Activated CD4-positive, alpha-beta memory T cell treated with anti-CD3 and anti-CD28 coated beads, Interleukin-2, amount 10 ng/mL, durations not matched to agents 7 days and 5 days (primary cell): ENCODE measurements at places on chromosomes 12 and 14.
A peak's percentile ranks its signal among the peaks of the same experiment; 100 is the strongest.

DNA sequence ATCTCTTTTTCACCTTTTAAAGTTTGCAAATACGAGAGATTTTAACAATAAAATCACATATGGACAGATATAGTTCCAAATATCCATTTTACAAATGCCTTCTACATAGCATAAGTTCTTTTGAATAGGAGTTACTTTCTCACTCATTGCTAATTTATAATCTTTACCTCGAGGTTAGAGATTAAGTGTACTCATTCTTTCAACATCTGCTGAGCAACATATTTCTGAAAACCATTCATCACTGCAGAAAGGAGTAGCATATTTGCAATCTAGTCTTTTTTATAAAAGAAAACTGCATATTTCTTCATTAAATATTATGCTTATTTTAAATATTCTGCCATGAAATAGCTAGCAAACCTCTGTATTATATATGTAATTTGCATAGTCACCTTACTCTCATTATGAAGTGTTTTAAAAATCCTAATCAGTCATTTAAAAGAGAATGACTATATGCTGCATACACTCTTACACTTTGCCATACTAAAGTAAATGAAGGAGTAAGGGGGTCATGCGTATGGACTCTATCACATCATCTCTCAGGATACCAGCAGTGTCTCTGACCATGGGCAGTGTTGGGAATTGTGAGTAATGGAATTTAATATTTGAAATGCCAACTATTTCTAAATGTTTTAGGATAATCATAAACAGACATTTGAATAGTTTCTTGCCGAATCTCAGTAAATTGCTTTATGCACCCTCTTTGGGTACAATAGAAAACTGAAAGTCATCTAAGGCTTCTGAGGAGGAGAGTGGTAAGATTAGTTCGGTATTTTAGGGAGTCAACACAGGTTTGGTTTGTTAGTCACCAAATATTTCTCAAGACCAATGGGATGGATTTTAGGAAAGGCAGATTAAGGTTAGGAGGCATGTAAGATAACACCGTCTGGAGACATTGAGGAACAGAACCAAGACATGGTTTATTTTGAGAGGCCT is 524.8 kb upstream of the ATP2B1 start:
- DNase-seq = no peak

DNA sequence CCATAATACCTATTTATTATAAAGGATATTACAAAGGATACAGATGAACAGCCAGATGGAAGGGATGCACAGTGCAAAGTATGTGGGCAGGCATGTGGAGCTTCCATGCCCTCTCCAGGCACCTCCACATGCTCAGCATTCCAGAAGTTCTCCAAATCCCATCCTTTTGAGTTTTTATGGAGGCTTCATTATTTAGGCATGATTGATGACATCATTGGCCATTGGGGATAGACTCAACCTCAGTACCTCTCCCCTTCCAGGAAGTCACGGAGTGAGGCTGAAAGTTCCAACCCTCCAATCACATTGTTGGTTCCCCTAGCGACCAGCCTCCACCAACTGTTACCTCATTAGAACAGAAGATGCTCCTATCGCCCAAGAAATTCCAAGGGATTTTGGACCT is 156.4 kb downstream of the ATP23 start:
- no peak for DNase-seq

DNA sequence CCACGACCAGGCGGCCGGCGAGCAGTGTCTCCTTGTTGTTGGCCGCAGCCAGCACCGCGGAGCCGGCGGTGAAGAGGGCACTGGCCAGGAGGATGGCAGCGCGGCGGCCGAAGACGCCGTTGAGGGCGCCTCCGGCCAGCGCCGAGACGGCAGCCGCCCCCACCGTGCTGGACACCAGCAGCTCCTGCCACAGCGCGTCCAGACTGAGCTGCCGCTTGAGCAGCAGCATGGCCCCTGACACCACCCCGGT is 691 bp downstream of the SLC2A13 start:
- DNase-seq = no peak

DNA sequence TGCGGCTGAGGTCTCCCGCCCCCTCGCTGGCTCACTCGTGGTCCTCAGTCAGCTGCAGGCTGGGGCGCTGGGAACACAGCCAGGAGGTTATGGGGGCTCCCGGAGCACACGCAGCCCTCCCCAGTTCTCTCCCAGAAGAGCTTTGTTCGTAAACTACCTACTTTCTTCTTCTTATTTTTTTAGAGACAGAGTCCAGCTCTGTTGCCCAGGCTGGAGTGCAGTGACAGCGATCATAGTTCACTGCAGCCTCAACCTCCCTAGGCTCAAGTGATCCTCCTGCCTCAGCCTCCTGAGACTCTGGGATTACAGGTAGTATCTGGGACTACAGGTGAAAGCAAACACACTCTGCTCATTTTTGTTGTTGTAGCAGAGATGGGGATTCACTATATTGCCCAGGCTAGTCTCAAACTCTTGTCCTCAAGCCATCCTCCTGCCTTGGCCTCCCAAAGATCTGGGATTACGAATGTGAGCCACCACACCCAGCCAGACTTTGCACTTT is 15.5 kb upstream of the PLA2G1B start:
- DNase-seq = no peak

DNA sequence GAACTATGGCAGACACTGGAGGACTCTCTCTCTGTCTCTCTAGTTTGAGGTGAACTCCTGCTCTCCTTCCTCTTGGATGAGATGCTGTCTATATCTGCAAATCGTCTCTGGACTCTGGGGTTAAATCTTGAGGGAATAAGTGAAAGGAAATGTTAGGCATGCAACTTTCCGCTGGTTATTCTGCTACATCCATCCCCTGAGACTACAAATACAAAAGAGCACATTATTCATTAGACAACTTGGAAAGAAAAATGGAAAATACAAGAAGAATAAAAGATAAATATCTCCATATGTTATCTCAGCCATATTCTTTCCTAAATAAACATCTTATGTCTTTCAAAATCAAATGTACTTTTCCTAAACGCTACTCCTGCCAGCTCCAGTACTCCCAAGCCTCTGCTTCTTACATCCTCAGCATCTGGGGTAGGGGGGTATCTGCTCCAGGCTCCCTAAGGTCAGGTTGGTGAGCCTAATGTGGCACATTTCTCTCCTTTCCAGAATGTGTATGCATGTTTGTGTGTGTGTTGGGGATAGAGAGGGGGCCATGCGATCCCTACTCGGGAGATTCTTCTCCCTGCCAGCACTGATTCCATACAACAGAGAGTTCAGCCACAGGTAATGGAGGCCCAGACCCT is 102.9 kb upstream of the FSCB start:
- no peak for DNase-seq

DNA sequence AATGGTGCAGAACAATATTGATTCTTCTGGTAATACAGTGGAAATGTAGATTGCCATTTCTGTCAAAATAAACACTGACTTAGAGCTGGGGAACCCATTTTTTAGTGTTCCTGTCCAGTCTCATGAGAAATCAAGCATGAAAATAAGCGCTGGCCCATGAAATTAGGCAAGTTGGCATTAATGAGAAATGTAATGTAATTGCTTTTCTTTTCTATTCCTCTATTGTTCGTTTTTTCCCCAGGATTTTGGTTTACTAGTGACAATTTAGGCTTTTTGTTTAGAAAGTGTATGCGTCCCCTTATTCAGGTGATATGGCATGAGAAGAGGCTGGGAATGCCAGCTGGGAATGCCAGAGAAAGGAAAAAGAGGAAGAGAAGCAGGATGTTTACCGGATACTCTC is 64.4 kb upstream of the KICS2 start:
- DNase-seq = no peak

DNA sequence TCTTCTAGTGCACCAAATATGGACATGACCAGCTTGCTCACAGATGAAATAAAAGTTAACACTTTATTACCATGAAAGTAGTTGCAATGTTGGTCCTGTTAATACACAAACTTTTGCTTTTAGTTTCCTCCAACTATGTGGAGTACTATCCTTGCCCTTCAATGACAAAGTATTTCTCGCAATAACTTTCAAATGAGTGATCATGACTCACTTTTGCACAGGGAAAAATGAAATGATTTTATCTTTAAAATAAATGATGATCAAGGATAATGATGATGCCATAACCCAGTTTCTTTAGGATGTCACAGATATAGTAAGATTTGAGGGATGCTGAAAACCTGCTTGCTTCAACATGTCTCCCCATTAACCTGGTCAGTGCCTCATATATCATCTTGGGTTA is 254.0 kb upstream of the KITLG start:
- DNase-seq = no peak

- peak; percentile 23 for DNase-seq
These were observed 30.3 kb upstream of the CLIP1 start for GRCh38 chr12:122452701-122453285.

DNA sequence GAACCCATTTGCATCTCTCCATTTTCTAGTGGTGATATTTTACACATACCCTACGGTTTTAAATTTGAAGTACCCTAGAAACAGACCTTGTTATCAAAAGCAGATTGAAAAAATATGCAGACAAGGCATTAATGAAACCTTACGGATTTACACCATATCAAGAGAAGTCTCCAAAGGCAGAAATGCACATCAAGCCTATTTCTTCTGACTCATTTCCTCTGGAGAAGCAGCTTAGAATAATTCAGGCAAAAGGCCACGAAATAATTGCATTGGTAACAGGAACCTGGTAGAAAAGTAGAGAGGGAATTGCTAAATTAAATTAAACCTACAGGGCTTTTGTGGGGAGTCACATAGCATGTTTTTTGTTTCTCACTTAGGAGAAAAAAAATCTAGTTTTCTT is 34.7 kb downstream of the KICS2 start:
- DNase-seq = no peak

DNA sequence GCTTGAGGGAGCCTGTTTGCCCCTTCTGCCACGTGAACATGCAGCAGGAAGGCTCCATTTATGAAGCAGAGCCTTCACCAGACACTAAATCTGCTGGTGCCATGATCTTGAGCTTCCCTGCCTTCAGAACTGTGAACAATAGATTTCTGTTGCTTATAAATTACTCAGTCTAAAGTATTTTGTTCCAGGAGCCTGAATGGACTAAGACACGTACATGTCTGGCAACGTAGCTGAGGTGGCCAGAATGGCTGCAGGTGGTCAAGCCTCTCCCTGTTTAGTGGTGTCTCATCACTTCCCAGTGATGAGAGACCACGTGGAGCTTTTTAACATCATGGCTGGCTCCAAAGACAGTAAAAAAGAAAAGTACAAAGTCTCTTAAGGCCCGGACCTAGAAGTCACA is 32.2 kb upstream of the SLC38A2 start:
- no peak for DNase-seq

DNA sequence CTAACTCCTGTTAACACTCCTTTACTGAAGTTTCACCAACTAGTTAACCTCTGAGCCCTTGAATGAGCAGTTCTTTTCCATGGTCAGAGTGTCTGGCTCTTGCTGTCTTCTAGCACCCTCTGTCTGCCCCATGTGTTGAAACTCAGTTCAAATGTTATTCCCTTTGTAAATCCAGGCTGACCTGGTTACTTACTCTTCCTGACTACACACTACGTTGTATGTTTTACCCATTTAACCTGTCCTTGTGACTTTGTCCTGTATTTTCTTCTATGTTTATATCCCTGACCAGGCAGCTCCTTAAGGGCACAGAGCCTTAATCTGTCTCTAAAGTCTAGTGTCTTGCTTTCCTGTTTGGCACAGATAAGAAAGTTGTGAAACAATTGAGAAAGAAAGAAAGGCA is 389.0 kb upstream of the RPL10L start:
- no peak for DNase-seq

DNA sequence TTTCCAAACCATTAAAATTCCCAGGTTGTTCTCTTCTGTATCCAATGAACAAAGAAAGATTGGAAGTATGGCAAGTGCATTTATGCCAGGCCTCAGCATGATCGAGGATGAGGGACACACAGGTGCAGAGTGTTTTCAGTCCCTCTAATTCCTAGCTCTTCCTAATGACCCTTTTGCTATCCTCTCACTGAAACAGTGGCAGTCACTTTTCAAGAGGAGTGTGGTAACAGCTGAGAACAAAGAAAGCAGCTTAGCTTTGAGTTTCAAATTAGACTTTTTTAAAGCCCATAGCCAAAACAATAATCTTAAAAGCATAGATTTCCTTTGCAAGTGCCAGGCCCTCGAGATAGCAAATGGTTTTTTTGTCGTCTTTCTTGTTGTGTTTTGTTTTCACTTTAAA is 110.8 kb downstream of the KCNH5 start:
- no peak for DNase-seq

DNA sequence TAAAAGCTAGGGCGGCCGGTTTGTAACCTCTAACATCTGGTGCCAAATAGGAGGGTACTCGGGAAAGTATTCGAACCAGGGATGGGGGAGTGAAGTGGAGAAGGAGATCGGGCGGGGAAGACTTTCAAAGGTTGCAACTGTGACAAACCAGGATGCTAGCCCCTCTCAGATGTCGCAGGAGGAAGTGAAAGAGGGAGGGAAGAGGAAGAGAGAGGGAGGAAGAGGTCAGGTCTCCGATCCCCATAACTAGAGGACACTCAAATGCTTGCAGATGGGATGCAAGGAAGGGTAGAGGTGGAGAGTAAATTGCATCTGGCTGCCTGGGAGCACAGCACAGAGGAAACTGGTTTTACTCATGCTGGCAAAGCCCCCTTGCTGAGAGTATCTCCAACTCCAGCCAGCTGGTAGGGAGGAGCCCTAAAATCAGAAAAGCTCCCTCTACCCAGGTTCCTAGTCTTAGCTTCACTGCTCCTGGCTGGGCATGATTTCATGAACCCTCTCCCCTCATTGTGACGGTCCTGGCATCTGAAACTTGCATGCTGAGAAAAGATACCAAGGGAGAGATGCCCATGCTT is 696.7 kb upstream of the TBX3 start:
- no peak for DNase-seq

DNA sequence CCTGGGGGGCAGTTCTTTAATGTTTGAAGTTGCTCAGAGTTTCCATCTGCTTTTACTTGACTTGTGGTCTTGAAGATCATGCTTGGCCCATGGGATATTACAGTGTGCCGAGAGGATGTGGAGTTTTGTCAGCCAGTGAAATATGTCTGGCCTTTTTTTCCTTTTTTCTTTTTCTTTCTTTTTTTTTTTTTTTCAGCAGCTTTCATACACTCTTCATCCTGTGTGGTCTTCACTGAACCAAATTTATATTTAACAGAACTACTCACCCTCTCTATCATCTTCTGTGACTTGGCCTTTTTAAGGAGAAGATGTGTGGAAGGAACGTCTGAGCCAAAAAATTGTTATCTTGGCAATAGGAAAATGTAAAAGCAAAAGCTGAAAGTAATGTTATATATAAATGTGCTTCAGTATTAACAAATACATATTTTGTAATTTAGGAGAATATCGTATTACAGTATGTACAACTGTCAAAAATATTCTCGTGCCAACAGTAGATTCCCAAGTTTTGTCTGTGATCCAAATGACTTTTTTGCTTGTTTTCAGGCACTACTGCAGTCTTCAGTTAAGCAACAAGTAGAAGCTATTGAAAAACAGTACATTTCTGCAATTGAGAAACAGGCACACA is 200.6 kb downstream of the CCDC91 start:
- no peak for DNase-seq

GRCh38 chr14:70982200-70982599 is 74.9 kb downstream of the PCNX1 start:
- no peak for DNase-seq

DNA sequence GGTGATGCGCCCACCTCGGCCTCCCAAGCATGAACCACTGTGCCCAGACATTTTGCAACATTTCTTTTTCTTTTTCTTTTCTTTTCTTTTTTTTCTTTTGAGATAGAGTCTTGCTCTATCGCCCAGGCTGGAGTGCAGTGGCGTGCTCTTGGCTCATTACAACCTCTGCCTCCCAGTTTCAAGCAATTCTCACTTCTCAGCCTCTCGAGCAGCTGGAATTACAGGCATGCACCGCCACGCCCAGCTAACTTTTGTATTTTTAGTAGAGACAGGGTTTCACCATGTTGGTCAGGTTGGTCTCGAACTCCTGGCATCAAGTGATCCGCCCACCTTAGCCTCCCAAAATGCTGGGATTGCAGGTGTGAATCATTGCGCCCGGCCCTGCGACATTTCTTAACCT is 7.6 kb upstream of the CDC42BPB start:
- DNase-seq = no peak
